ENCODE measurements at places on chromosomes 11 and 22. TPM values are rescaled to one million over a fixed set of nuclear protein-coding genes. Genes with fewer than 3 reads are reported as not detected.

- peak; percentile 50 for DNase-seq
Observed at GRCh38 chr22:43375951-43376455, 32.8 kb upstream of the SCUBE1 start.

DNA sequence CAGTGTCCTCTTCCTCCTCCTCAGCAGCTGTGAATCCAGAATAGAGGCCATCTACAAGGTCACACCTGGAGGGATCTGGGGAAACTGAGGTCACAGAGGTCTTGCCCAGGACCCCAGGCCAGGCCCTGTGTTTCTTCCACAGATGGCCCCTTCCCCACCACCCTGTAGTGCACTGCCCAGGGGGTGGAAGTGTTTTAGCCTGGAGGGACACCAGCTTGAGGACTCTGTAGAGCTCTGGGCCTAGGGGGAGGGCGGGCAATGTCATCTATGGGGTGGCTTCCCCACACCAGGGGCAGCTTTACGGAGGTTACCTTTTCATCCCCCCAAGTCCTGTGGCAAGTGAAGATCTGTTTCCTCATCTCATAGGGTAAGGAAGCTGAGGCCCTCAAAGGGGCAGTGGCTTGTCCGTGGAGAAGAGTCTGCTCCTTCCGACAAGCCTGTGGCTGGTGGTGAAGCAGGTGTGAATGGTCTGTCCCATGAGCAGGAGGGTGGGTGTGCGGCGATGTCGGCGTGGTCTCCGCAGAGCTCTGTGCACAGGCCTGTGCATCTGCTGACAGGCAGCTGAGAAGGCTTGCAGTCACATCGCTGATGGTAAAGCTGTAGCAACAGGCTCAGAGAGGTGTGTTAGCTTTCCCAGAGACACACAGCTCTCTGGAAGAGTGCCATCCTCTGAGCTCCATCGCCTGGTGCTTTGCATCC is 74.1 kb upstream of the WNT7B start:
- DNase-seq: no peak

GRCh38 chr11:19077965-19078364 is 17.4 kb upstream of the MRGPRX2 start:
- DNase-seq: no peak

GRCh38 chr11:120578596-120579154 is 67.1 kb downstream of the GRIK4 start:
- DNase-seq: no peak

C1QTNF5 gene
- 6.5 TPM for total RNA-seq

OR51F1 gene
- total RNA-seq: not detected

Measured in fibroblast of villous mesenchyme (primary cell).